Hair follicle dermal papilla cell (primary cell): ENCODE measurements at places on chromosomes 1 and 21. TPM values are rescaled to one million over a fixed set of nuclear protein-coding genes. Genes with fewer than 3 reads are reported as not detected.

Gene PADI3
- total RNA-seq = 0.12 TPM in 1 of 2 replicates, not detected in the other

Gene OR10K1
- total RNA-seq = not detected in 2 replicates

Gene SELE
- not detected in 2 replicates for total RNA-seq

Gene ZFP69B
- 1.9 and 2.3 TPM in 2 replicates for total RNA-seq

Gene OSCP1
- total RNA-seq = 10.3 and 10.5 TPM in 2 replicates

Gene APOBEC4
- not detected in 2 replicates for total RNA-seq

Gene RPTN
- total RNA-seq = 0.12 TPM in 1 of 2 replicates, not detected in the other

Gene PFKFB2
- total RNA-seq = 8.1 and 15.7 TPM in 2 replicates

Gene THEM5
- total RNA-seq = not detected in 2 replicates

Gene OR2T35
- not detected in 2 replicates for total RNA-seq

Gene CASQ2
- not detected in 2 replicates for total RNA-seq
